ENCODE measurements at places on chromosomes 2 and 18.
A peak's percentile ranks its signal among the peaks of the same experiment; 100 is the strongest.

- no peak overlapping the region for H3K27ac ChIP-seq
- no peaks in the 10 kb centered on the region for H3K27me3 ChIP-seq
- H3K36me3 ChIP-seq = peaks cover 15% of the 10 kb centered on the region
- no peaks in the 10 kb centered on the region for H3K4me1 ChIP-seq
Observed at GRCh38 chr2:25788457-25788856, 89.8 kb downstream of the ASXL2 start.

GRCh38 chr2:44131177-44131576 lies 37.5 kb upstream of the PPM1B start:
- no peaks in the 10 kb centered on the region for H3K27me3 ChIP-seq
- no peak for DNase-seq
- H3K36me3 ChIP-seq = no peaks in the 10 kb centered on the region
- no peak overlapping the region for H3K4me3 ChIP-seq
- H3K4me1 ChIP-seq = no peaks in the 10 kb centered on the region
- no peak overlapping the region for H3K27ac ChIP-seq

DNA sequence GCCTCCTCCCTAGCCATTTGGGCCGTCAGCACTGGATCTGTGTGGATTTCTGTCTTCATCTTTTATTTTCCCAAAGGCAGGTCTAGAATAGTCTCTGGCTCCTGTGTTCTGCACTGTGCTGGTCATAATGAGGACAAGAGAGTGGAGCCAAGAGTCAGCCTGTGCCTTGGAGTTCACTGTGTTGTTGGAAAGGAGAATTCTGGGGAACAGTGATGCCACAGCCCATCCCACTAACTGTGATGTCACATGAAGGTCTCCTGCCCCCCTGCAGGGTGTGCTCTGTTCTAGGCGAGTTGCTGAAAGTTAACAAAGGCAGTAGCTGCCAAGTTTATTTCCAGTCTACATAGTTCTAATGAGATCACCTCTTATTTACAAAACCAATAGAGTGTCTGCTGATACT lies 248.5 kb downstream of the TPGS2 start:
- H3K36me3 ChIP-seq = peaks cover 2% of the 10 kb centered on the region
- no peaks in the 10 kb centered on the region for H3K4me1 ChIP-seq
- DNase-seq = no peak
- peaks cover 4% of the 10 kb centered on the region for H3K27me3 ChIP-seq

DNA sequence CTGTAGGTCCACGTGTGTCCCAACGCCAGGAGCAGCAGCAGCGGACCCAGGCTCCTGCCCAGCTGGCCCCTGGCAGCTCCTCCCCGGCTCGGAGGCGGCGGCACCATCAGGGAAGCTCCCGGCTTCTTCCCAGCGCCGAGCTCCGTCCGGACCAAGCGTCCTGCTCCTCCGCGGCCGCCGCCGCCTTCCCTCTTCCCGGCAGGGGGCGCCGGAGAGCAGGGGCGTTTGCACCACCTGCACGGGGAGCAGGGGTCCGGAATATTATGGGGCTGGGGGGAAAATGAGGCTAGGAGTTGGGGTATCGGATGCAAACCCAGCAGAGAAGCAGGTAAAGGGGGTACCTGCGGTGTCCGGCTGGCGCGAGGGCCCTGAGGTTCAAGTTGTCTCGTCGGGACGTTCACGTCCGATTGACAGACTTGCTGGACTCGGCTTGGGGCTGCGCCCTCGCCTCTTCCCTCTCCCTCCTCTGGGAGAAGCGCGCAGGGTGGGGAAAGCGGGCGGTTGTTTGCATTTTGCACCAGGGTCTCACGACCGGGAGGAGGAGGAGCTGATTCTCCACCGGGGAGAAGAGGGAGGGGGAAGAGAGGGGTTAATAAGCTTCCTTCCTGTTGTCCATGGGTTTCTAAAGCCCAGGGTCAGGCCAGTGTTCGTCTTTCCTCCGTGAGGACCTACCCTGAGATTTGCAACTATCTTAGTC lies at the start of gene CCBE1:
CCBE1 (minus strand) TSS at position 188 of the 697 bp plus-strand sequence.
- no peak within 1 kb of the TSS for H3K27ac ChIP-seq
- no peaks in the 10 kb centered on the region for H3K36me3 ChIP-seq
- H3K4me1 ChIP-seq = peaks cover 14% of the 10 kb centered on the region
- no peak for DNase-seq
- peaks cover 54% of the 10 kb centered on the region for H3K27me3 ChIP-seq

DNA sequence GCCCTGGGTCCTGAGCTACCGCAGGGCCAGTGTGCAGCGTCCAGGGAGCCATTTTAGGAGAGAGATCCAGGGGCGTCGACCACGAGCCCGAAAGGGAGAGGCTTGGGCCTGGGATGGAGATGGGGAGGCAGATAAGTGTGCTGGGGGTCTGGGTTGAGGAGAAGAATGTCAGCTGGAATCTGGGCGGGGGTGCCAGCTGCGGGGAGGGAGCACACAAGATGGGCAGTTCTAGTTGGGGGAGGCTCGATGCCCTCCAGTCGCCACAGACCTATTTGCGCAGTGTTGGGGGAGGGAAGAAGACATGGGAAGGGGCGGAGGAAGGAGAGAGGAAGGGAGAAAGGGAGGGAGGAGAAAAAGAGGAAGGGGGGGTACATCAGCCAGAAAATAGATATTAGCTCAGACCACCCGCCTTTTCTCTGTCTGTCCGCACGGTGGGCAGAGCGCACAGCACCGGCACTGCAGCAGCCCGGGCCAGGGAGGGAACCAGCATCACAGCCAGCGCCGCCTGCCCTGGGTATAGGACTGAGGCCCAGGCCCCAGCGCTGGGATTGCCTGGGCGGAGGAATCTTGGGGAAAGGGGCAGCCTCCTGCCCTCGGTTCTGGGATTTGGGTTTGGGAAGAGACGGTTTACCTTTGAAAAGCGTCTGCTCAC lies 1.9 kb upstream of the HOXD11 start:
- peaks cover 79% of the 10 kb centered on the region for H3K27me3 ChIP-seq
- peaks cover 32% of the 10 kb centered on the region for H3K4me1 ChIP-seq
- H3K4me3 ChIP-seq = peak overlapping the region; percentile 5
- no peak for DNase-seq
- H3K36me3 ChIP-seq = peaks cover 9% of the 10 kb centered on the region

DNA sequence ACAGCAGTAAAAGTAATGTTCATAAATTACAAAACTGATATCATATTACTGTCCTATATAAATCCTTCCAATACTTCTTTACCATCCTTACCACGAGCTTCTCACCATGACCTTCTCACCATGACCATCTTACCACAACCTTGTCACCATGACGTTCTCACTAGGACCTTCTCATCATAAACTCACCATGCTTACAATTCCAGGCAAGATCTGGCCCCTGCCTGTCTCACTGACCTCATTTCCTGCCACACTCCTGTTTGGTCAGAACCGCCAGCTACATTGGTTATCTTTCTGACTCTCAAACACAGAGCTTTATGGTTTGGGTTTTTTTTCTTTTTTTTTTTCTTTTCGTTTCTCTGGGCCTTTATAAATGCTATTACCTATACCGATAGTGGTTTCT lies 827.6 kb downstream of the RNF144A start:
- no peak overlapping the region for H3K4me3 ChIP-seq
- peaks cover 3% of the 10 kb centered on the region for H3K27me3 ChIP-seq
- DNase-seq = no peak

- H3K4me3 ChIP-seq = peak overlapping the region; percentile 34
- H3K4me1 ChIP-seq = peaks cover 38% of the 10 kb centered on the region
- H3K27ac ChIP-seq = peak overlapping the region; percentile 98
- DNase-seq = no peak
- H3K27me3 ChIP-seq = no peaks in the 10 kb centered on the region
Observed at GRCh38 chr2:100395532-100396350, 21.7 kb downstream of the CHST10 start.

DNA sequence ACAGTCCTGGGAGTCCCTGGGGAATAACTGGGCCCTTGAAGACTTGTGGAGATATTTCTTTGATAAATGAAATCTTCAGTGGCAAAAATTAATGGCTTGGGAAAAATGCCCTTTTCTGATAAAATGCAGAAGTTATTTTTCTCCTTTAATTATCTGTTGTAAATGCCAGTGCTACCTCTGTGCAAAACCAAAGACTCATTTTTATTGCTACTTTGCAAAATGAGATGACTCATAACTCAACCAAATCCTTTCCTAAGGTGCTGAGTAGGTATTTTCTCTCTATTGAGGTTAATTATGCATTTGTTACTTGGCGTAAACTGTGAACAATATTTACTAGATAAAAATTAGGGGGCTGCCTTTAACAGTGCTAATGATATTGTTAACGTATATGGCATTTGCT lies 163.9 kb downstream of the DOK6 start:
- no peak for DNase-seq
- H3K27ac ChIP-seq = no peak overlapping the region
- H3K36me3 ChIP-seq = no peaks in the 10 kb centered on the region
- H3K4me1 ChIP-seq = no peaks in the 10 kb centered on the region
- no peak overlapping the region for H3K4me3 ChIP-seq

DNA sequence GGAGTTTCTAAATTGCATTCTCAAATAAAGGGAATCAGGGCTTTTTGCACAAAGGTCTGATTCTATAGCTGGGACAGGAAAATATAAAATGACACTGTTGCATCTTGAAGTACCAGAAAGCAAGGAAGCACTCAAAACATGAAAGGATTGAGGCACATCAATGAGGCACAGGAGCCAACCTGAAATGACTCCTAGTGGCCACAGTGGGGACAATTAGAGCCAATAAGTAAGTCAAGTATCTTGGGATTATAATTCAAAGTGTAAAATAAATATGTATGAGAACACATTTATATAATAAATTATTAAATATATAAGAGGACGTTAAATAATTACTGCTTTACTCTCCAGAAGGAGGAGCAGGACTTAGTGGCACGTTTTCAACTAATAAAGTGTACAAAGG lies 1259.5 kb upstream of the CDH2 start:
- H3K27ac ChIP-seq = no peak overlapping the region
- H3K4me3 ChIP-seq = no peak overlapping the region
- no peaks in the 10 kb centered on the region for H3K36me3 ChIP-seq
- DNase-seq = no peak
- no peaks in the 10 kb centered on the region for H3K27me3 ChIP-seq

DNA sequence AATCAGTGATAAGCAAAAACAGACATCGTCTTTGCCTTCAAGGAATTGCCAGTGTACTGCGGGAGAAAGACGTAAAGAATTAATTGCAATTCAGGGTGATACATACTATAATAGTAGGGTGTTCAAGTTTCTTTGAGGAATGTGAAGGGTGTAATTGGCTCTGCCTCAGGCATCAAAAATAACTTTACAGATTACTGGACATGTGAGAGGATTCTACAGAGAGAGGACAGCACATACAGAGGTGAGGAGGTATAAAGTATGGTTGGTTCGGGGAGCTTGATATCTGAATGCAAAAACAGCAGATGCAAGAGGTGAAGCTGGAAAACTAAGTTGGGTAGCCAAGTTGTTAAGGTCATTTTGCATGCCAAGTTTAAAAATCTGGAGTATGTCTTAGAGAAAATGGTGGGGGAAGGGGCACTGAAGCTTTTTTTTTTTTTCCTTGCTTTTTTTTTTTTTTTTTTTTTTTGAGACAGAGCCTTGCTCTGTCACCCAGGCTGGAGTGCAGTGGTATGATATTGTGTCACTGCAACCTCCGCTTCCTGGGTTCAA lies 227.5 kb upstream of the FOSL2 start:
- no peak overlapping the region for H3K27ac ChIP-seq
- H3K27me3 ChIP-seq = no peaks in the 10 kb centered on the region
- H3K4me1 ChIP-seq = no peaks in the 10 kb centered on the region

DNA sequence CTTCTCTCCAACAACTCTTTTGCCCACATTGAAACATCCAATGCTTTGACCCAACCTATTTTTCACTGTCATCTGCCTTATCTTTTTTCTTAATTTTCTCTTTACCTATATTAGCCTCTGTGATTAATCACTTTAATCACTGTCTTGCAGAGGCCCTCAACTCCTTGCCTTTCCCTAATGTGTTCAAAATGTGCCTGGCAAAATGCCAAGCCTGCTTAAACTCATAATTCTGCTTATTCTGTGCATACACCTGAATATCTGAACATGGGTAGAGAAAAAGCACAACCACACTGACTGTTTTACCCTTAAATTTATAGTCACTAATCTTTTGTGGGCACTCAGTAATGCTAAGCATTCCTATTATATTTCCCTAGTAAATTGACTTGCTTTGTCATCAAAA lies 63.0 kb upstream of the GALNT13 start:
- H3K4me1 ChIP-seq = no peaks in the 10 kb centered on the region
- no peak overlapping the region for H3K4me3 ChIP-seq
- no peak overlapping the region for H3K27ac ChIP-seq
- H3K36me3 ChIP-seq = no peaks in the 10 kb centered on the region
- no peak for DNase-seq

- H3K27me3 ChIP-seq = no peaks in the 10 kb centered on the region
- H3K4me1 ChIP-seq = peaks cover 26% of the 10 kb centered on the region
Observed at GRCh38 chr2:157743051-157743450, 114.4 kb upstream of the ACVR1C start.

DNA sequence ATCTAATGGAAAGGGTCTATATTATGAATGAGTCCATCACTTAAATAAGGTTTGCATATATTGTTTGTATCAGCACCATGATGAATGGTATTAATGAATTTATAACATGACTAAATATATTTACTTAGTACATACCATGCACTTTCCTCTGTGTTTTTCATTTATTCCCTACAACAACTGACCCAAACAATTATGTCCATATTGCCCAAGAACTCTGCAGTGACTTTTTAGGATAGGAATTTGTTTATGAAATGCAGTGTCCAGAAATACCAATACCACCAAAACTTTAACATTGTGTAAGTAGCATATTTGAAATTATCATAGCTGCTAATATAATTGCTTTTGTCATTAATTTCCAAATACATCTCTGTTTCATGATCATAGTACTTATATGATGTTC lies 119.7 kb downstream of the WDR7 start:
- no peaks in the 10 kb centered on the region for H3K27me3 ChIP-seq
- no peak for DNase-seq
- peaks cover 37% of the 10 kb centered on the region for H3K36me3 ChIP-seq
- no peak overlapping the region for H3K27ac ChIP-seq
- H3K4me3 ChIP-seq = no peak overlapping the region

DNA sequence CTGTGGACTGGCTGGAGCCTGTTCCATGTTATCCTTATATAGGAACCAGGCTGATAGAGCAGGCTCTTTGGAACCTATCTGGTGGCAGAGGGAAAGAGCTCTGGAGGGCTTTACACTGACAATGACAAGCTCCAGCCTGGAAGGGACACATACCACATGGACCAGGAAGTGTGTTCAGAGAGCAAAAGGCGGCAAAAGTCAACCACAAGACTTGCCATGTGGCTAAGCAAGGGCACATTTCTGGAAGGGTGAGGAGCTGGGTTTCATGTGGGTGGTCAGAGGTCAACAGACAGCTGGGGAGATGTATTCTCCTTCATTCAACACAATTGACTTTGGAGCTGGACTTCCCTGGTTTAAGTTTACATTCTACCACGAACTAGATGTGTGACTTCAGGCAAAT lies 325.2 kb downstream of the DYSF start:
- DNase-seq = no peak
- H3K4me3 ChIP-seq = no peak overlapping the region
- H3K27ac ChIP-seq = no peak overlapping the region

DNA sequence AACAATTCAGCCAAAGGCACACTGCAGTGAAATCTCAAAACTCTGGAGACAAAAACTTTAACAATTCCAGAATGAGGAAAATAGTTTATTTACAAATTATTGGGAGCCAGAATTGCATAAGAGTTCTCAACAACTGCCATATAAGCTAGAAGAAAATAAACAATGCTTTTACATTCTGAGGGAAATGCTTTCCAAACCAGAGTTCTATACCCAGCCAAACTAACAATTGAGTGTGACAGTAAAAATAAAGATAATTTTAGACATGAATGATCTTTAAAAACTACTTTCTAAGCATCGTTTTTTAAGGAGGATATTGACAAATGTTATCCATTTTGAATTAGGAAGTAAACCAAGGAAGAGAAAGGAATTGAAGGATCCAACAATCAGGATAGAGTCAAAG lies 271.4 kb downstream of the DYSF start:
- no peak overlapping the region for H3K4me3 ChIP-seq
- no peak for DNase-seq
- H3K27ac ChIP-seq = no peak overlapping the region
- H3K36me3 ChIP-seq = no peaks in the 10 kb centered on the region
- no peaks in the 10 kb centered on the region for H3K27me3 ChIP-seq
- H3K4me1 ChIP-seq = no peaks in the 10 kb centered on the region
